Activated CD8-positive, alpha-beta T cell treated with anti-CD3 and anti-CD28 coated beads, Interleukin-2, amount 10 ng/mL, durations not matched to agents 7 days and 5 days (primary cell): ENCODE measurements at places on chromosomes 12 and 14. TPM values are rescaled to one million over a fixed set of nuclear protein-coding genes. Genes with fewer than 3 reads are reported as not detected.

ABCC9 gene
- total RNA-seq, result not detected

MIA2 gene
- 21.2 TPM for total RNA-seq

ESRRB gene
- total RNA-seq, result not detected

GDF3 gene
- total RNA-seq, result not detected

TBK1 gene
- total RNA-seq, result 31.7 TPM

CBX5 gene
- 145 TPM for total RNA-seq

FGF6 gene
- not detected for total RNA-seq
